ENCODE measurements at places on chromosomes 16 and 17.

DNA sequence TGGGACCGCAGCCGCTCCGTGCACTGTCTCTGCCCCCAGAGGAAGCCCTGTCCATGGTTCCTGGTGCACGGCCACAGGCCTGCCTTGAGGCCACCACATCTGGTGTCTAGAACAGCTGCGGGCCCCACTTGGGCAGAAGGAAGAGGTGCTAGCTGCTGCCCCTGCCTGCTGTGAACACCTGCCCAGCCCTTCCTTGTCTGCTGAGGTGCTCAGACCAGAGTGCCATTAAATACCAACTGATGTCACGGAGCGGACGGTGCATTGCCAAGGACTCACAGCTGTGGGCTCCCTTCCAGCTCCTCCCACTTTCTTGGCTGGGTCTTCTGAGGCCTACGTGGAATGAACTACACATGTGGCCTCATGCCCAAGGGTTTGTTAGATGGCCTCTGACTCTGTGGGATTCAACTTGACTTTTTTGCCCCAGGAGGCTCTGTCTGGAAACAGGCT, 146.1 kb downstream of the RAB11FIP4 start:
- DNase-seq: no peak

DNA sequence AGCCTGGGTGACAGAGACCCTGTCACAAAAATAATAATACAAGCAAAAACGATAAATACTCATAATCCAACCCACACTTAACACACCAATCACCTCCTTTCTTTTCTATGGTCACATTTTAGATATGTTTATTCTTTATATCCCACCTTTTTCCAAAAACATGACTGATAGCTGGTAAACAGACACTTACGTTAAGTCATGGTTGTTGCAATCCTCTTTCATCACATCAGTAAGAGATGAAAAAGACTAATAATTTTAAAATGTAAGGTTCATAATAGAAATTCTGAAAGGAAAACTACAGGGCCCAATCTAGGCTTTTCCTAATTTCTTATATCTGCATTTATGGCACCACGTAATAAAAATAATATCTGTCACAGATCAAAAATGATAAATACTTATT, 10.2 kb downstream of the SMURF2 start:
- DNase-seq: no peak

DNA sequence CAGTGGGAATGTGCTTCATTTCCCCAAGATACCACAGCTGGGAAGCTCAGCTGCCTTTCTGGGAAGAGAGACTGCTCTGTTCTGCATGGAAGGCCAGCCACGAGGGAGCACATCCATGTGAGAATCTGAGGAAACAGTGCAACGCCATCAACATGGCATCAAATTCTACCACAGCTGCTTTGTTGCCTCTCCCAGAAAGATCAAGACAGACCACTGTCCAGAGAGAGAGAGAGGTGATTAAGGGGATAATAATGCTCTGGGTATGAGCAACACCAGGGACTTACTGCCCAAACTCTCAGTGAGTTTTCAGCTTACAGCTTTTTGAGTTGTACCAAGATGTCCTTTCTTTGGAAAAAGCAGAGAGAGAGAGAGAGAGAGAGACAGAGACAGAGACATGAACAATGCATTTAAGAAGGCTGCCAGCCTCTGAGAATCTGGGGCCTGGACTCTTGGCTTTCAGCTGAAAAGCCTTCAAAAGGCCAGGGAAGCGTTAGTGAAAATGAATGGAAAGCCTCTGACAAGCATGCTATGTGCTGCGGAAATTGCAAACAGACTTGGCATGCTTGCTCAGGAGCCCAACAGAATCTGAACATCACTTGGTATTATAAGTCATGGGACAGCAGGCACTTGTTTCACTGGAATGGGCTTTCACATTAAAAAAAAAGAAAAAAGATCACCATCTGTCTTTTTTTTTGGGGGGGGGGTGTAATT, 223.1 kb downstream of the MAP2K6 start:
- no peak for DNase-seq

DNA sequence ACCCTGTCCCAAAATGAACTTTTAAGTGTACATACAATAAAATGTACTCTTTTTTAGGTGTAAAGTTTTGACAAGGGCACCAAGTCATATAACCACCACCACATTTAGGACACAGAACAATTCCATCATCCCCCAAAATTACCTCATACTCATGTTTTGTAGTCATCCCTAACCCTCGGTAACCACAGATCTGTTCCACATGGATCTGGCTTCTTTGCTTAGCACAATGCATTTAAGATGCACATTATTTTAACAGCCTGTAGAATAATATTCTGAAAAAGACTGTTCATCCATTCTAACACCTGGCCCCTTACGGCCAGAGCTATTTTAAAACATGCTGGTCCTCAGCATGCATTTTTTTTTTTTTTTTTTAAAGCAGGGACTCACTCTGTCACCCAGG, 25.2 kb upstream of the CFAP20 start:
- no peak for DNase-seq

DNA sequence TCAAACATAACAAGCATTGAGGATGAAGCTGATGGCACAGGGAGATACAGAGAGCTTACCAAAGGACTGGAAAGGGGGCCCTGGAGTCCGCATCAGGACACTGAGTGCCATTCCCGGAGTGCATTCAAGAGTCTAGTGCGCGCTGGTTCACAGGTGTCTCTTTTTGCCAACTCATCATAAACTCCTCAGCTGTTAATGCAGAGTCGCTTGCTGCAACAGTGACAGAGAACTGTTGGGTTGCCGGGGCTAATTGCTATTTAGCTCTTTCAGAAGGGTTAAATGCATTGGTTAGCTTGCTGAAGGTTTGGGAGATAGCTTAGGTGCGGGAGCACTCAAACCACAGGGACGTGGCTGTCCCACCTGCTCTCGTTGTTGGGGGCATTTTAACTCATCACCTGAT, 1091.6 kb upstream of the EEF2KMT start:
- no peak for DNase-seq

DNA sequence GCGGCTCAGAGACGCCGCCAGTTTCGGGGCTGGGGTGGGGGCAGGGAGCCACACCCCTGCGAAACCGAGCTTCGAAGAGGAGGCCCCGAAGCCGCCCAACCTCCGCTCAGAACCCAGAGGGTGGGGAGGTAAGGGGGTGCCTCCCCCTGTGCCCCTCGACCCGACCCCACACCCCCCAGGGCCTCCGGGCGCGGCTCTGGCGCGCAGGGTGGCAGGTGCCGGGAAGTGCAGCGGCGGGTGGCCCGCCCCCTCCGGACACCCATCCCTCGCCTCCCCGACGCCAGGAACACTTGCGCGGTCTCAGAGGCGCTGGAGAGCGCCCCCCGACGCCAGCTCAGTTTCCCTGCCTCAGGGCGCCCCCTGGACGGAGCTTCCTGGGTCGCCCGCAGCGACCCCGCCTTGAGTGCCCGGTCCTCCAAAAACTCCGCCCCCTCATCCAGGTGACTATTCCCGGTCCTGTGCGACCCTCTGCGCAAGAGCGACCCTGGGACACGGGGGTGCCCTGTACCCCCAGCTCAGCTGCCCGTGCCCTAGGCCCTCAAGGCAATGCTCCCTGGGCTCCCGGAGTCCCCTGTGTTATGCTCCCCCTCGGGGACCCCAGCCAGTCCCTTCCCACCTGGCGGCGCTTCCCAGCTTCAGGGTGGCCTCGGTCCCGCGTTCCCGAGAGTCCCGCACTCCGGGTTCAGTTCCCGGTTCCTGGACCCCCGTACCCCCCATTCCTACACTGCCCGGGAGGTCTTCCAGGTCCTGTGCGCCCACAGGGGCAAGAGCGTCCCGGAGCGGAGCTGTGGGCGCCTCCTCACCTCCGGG, 562 bp downstream of the PPL start:
- no peak for DNase-seq

DNA sequence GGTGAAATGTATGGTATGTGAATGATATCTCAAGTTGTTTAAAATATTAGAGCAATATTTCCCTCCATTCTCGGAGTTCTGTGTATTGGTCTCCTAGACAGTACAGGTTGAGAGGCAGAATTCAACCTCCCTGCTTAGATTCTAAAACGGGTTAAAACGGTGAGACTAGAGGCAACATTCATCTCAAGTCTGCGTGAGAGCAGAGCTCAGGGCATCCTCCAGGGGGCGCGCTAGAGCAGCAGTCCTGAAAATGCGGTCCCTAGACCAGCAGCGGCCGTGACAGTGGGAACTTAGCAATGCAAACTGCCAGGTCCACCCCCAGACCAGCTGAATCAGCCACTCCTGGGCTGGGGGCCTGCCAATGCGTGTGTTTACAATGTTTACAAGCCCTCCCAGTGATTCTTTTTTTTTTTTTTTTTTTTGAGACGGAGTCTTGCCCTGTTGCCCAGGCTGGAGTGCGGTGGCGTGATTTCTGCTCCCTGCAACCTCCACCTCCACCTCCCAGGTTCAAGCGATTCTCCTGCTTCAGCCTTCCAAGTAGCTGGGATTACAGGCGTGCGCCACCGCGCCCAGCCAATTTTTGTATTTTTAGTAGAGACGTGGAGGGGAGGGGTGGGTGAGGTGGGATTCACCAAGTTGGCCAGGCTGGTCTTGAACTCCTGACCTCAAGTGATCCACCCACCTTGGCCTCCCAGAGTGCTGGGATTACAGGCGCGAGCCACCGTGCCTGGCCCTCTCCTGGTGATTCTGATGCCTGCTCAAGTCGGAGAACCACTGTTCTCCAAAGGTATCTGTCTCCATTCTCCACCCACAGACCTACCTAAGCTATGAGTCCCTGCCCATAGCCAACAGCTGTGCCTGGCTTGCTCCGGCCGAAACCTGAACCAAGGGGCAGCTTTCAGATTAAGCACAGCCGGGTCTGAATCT, 24.2 kb downstream of the KLHL36 start:
- DNase-seq: peak; percentile 63

DNA sequence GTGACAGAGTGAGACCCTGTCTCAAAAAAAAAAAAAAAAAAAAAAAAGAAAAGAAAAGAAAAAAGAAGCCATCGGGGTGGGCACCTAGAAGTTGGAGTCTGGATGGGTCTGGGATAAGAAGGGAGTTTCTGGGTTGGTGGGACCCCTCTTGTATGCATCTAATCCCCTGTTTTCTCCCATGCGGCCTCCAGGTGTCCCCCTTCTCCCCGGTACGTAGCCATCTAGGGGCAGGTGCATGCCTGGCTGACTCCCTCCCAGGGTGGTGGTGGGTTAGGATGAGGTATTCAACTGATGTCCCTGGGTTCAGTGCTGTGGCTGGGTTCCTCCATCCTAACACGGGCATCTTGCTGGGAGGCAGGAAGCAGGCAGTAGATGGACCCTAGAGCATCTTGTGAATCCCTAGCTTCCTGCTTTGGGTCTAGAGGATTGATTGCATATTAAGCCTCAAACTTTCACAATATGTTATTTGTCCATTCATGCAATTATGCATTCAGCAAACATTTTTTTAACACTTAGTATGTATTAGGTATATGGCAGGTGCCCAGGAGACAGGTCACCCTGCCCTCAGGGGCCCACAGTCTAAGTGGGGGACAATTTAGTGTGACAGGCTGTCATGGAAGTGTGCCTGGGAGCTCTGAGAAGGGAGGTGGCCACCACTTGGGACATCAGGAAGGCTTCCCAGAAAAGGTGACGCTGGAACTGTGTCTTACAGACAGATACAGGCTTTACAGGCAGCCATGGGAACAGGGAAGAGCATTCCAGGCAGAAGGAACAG, 13.1 kb downstream of the FMNL1 start:
- no peak for DNase-seq
